ENCODE measurements at places on chromosomes 7 and 10.

DNA sequence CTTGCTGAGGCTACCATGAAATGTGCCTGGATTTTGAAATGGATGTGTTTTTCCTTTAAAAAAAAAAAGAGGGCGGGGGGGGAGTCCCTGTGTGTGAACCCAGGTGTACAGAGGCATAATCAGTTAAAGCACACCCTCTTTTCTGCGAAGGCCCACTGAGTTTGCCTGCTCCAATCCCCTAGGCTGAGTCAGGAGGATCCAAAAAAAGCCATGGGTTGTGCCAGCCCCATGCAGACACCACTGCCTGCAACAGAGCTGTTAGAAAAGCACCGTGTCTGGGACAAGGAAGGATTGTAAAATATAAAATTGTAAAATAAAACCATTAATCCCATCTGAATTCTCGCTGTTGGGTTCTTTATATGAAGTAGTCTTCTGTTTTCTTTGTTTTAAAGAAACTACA, 217.9 kb downstream of the ADAM12 start:
- DNase-seq, result no peak

DNA sequence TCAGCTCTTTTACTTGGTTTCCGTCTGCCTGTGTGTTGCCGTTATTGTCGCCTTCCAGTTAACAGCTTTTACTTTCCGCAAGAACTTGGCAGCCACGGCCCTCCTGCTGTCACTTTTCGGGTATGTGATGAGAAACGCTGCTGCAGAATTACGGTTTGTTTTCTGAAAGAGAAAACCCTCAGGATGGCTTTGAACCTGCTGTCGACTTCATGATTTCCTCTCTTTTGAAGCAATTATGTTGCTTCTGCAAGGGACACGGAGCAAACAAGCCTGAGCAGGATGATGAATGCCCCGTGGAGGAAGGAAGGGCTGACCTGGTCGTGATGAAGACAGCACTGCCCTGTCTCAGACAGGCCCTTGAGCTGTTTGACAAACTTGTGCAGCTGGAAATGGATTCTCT, 339.8 kb downstream of the ABCA13 start:
- no peak for DNase-seq

DNA sequence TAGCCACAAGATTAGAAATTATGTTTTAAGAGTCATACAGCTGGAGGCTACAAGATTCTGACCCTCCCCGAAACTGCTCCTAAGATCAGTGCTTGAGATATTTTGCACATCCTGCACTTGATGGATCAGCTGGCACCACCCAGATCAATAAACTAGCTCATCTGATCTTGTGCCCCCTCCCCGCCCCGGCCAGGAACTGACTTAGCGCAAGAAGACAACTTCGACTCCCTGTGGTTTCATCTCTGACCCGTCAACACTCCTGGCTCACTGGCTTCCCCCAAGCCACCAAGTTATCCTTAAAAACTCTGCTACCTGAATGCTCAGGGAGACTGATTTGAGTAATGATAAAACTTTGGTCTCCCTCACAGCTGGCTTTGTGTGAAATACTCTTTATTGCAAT, 73.5 kb upstream of the NPSR1 start:
- DNase-seq, result no peak

DNA sequence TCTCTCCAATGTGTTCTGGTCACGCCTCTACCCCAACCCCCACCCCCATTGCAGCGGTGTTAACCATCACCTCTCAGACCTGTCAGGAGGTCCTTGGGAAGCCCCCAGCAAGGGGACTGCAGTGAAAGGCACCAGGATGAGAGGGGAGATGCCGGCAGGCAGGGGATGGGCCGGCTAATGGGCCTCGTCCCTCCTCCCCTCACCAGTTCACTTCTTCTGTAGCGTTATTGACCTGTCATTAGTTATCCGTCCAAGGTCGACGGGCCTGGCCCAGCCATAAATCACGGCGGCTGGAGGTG, 18.8 kb downstream of the POLL start:
- DNase-seq, result no peak

GRCh38 chr7:20747001-20747400, 39.7 kb downstream of the SP8 start:
- no peak for DNase-seq

DNA sequence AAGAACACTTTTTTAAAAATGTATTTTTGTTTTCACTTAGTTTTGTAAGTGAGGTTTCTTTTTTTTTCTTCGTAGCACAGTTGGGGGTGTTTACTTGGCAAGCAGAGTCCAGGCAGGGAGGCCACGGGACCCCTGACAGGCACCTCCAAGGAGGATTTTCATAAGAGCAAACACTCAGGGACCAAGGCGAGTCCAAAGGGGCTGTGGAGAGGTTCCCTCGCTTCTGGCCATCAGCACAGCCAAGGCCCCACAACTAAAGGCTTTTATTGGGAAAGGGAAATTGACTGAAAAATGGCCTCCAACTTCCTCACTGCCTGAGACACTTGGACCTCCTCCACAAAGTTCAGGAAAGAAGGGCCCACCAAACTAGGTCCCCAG, 173.8 kb downstream of the LRRC4 start:
- DNase-seq, result no peak

DNA sequence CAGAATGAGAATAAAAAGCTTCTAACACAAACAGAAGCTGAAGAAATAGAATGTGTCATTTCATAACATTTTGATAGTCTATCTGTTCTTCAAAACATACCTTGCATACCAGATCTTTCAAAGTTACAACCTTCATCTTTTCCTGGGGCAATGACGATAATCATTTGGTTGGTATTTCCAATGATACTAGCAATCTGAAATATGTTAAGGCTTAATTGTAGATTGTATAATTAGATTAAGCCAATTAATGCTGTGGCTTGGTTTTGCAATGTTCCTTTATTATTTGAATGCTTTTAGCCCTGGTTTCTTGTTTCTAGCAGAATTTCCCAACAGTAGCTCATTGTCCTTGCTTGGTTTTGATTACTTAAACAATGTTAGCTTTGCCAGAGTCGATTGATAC, 84.6 kb downstream of the CABCOCO1 start:
- DNase-seq, result no peak

GRCh38 chr10:7090529-7090928, 320.3 kb downstream of the SFMBT2 start:
- DNase-seq, result no peak

- no peak for DNase-seq
Observed at GRCh38 chr7:50775836-50776235, 6.9 kb downstream of the GRB10 start.

DNA sequence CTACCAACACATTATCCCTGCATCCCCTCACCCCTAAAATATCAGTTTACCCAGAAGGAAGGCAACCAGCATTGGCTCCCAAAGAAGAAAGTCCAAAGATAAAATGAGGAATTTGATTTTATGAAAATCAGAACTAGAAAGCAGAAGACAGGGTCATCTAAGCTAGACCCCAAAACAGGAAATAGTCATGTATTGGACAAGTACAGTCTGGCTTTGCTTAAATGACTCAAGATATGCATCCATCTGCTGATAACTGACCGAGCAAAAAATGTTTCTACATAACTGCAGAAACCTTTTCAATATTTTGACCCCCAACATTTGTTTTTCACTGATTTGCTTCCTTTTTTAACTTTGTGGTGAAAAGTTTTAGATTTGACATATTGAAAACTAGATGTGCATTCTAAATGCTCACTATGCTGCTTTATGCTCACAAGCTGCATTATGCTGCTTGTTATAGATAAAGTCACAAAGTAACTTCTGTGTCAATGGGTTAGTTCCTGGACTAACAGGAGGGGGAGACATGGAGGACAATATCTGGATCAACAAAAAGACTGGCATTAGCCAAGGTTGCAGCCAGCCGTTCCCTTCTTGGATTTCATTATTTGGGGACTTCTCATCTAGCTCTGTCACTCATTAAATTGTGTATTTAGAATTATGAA, 227.0 kb downstream of the INHBA start:
- no peak for DNase-seq
